CD4-positive, alpha-beta memory T cell (primary cell): ENCODE measurements at places on chromosomes 4 and X. TPM values are rescaled to one million over a fixed set of nuclear protein-coding genes. Genes with fewer than 3 reads are reported as not detected.

DNA sequence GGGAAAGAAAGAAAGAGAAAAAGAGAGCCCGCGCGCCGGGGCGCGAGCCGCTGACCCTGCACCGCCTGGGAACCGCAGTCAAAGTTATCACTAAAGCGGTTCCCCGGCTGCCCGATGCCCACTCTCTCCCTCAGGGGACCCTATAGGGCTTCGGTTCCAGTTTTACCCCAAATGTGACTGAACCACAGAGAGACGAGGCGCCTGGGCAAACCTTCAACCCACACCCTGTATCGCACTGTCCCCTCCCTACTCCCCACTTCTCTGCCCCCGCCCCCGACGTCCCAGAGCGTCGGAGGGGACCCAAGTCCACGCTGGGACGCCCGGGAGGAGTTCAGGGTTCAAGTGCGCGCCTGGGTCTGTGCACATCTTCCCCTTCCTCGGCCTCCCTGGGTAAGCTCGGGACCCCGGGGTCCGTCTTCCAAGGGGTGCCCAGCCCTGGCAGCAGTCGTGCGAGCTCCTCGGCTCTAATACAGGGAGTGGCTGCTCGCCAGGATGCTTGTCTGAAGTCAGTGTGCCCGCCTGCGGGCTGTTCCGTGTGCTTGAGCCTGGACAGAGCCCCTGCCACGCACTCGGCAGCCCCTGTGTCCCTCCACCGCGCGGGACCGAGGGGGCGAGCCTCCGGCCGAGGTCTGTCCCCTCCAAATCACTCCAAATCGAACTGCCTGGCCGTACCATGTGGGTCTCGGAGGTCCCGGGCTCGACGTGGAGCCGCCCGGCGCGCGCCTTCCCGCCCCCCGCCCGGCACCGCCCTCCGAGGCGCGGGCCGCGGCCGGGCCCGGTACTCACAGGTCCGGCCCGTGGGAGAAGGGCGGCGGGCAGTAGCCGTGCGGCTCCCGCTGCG, 960 bp downstream of the TRPC3 start:
- H3K36me3 ChIP-seq: no peaks in the 10 kb centered on the region

TET2 gene
- 20.2 TPM for total RNA-seq

DNA sequence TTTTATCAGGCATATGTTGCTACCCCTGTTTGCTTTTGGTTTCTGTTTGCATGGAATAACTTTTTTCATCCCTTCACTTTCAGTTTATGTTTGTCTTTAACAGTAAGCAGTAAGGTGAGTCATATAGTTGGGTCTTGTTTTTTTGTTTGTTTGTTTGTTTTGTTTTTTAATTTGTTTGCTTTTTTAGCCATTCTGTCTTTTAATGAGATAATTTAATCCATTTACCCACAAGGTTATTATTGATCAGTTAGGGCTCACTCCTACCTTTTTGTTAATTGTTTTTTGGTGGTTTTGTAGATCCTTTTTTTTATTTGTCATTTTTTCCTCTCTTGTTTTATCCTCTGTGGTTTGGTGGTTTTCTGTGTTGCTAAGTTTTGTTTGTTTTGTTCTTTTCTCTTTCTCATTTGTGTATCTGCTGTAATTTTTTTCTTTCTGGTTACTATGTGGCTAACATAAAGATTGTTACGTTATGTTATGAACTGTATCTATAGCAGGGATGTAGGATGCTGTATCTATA, 379.5 kb upstream of the MAD2L1 start:
- no peaks in the 10 kb centered on the region for H3K27me3 ChIP-seq
- no peak overlapping the region for H3K27ac ChIP-seq
- no peak overlapping the region for H3K4me3 ChIP-seq
- no peaks in the 10 kb centered on the region for H3K36me3 ChIP-seq

GRCh38 chr4:48196758-48197504, 62.9 kb upstream of the TXK start:
- no peak for DNase-seq
- H3K27ac ChIP-seq: no peak overlapping the region
- H3K4me1 ChIP-seq: no peaks in the 10 kb centered on the region
- no peaks in the 10 kb centered on the region for H3K27me3 ChIP-seq
- no peak overlapping the region for H3K4me3 ChIP-seq

GRCh38 chr4:17347445-17347844, 164.4 kb downstream of the QDPR start:
- H3K4me1 ChIP-seq: no peaks in the 10 kb centered on the region
- no peak overlapping the region for H3K27ac ChIP-seq
- no peaks in the 10 kb centered on the region for H3K36me3 ChIP-seq
- no peak for DNase-seq
- H3K4me3 ChIP-seq: no peak overlapping the region
- no peaks in the 10 kb centered on the region for H3K27me3 ChIP-seq

- H3K36me3 ChIP-seq: no peaks in the 10 kb centered on the region
- H3K27me3 ChIP-seq: peaks cover 8% of the 10 kb centered on the region
- H3K27ac ChIP-seq: no peak overlapping the region
- H3K4me3 ChIP-seq: no peak overlapping the region
- no peak for DNase-seq
These were observed 4.0 kb downstream of the RNF212 start for GRCh38 chr4:1109333-1109732.

SERTM2 gene
- not detected for total RNA-seq

- no peaks in the 10 kb centered on the region for H3K4me1 ChIP-seq
- DNase-seq: peak; percentile 2
- H3K4me3 ChIP-seq: peak within 1 kb of the TSS; percentile 5
- H3K27ac ChIP-seq: no peak within 1 kb of the TSS
- H3K27me3 ChIP-seq: no peaks in the 10 kb centered on the region
These were observed at the start of gene FGD1 for GRCh38 chrX:54495814-54496516. TSS of gene FGD1 (minus strand) at chrX:54496234. CDS start at chrX:54495432, 802 bp downstream.

DNA sequence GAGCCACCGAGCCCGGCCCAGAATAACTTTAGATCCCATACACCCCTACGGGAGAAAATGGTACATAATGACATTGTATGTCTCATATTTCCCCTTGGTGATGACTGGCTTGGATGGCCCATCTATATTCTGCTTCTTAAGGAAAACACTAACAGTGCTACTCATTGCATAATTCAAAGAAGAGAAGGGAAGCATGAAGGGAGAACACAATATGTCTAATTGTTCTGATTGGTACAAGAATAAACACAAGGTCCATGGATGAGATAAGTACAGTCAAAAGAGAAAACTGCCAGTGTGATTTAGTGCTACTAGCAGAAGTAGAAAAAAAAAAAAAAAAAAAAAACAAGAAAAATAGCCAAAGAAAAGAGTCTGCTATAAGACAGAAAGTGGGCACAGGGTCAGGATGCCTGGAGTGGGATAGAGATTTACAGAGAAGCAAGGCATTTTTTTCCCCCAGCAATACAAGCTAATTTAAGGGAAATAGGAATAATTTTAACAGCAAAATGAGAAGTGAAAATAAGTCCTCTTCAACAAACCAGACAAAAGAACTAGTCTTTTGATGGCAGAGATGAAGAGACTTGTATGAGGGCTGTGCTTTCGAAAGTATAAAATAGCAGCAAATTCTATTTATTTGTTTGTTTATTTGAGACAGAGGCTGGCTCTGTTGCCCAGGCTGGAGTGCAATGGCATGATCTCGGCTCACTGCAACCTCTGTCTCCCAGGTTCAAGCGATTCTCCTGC, 96.5 kb upstream of the MAP3K15 start:
- peaks cover 6% of the 10 kb centered on the region for H3K36me3 ChIP-seq
- no peak for DNase-seq
- no peaks in the 10 kb centered on the region for H3K4me1 ChIP-seq
- no peaks in the 10 kb centered on the region for H3K27me3 ChIP-seq
- no peak overlapping the region for H3K27ac ChIP-seq
- no peak overlapping the region for H3K4me3 ChIP-seq
